ENCODE measurements at places on chromosomes 7 and 10.

- DNase-seq, result no peak
Observed at GRCh38 chr10:113025487-113025886, 75.4 kb downstream of the TCF7L2 start.

DNA sequence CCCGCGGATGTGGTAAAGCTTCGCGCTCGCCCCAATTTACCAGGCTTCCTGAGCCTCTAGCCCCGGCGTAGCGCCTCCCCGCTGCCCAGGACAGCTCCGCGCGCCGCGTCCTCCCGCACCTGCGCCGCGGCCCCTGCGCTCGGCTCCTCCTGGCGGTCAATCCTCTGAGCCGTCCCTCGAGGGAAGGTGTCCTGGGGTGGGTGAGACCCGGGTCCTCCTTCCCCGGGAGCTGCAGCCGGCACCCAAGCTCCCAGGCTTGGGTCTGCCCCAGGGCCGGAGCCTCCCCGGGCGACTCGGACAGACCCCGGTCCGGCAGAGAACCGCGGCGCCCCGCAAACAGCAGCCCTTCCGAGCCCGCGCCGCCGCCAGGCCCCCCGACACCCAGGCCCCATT lies 512 bp downstream of the OSBPL3 start:
- DNase-seq, result peak; percentile 82

GRCh38 chr10:118874171-118874570 lies 119.4 kb upstream of the CACUL1 start:
- DNase-seq, result no peak

DNA sequence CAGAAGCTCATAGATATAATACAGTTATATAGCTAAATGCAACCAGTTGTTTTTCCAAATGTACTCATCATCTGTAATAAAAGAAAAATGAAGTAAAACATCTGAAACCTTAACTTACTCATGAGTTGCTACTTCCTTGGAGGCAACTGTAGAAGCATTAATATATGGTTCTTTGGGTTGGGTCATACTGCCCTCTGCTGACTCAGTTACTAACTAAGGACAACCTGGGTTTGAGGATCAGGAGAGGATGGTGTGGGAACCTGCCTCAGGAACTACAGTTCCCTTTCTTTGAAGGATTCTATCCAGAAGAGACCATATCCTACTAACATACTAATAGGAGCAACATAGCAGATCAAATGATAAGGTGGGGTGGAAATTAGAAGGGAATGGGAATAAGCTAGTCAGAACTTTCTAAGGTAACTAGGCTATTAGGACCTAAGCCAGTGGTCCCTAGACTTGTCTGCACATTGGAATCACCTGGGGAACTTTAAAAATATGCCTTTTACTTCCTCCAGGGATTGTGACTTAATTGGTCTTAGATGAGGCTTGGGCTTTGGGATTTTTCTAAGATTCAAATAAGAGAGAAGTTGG lies 20.7 kb downstream of the COX15 start:
- peak; percentile 59 for DNase-seq

DNA sequence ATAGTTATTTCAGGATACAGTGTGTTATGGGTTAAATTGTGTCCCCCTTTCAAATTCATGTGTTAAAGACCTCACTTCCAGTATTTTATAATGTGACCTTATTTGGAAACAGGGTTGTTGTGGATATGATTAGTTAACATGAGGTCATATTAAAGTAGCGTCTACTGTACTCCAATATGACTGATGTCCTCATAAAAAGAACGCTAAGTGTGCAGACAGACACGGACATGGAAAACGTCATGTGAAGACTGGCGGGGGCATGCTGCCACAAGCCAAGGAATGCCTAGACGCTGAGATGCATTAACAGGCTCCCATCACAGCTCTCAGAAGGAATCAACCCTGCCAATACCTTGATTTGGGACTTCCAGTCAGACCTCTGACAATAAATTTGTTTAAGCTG lies 1.5 kb upstream of the WDR37 start:
- DNase-seq, result no peak

DNA sequence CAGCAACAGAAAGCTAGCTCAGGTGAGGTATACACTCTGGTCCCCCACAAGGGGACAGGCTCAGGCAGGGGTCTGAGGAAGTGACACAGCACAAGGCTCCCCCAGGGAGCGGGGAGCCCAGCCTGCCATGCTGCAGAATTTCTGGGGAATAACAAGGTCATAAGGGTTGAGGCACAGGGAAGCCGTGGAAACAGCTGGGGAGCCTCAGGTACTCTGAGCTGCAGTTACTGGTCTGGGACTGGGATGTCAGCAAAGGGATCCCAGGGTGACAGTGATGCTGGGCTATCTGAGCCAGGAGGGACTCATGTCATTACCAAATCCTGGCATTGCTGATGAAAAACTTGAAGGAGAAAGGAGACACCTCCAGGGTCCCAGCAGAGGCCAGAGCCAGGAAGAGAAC lies 64.4 kb upstream of the NANOS1 start:
- DNase-seq, result no peak

- DNase-seq, result no peak
Observed at GRCh38 chr10:102233997-102234396, 7.3 kb downstream of the PITX3 start.

- DNase-seq, result peak; percentile 89
Observed at GRCh38 chr10:80196270-80196949, 8.9 kb downstream of the ANXA11 start.

GRCh38 chr10:88121361-88121760 lies 257.9 kb downstream of the PTEN start:
- no peak for DNase-seq

DNA sequence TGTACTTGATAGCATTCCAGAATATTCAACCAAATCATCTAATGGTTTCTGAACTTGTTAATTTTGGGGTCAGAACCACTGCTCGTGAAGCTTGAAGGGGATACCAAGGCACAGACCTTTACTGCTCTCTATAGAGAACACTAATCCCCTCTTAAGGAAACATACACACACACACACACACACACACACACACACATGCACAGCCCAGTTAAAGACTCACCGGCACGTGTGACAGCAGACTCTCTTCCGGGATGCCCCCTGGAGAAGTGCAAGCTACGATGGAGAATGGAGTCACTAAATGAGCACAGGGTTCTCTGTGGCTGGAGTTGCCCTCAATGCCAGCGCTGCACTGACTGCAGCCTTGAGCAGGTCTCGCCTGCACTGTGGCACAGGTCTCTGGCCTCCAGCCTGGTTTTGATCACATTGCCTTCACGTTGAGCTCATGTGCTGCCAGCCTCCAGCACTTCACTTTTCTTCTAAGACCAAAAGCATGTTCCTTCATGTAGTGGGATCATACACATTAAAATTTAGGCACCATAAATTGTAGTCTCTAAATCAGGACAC lies 300.8 kb downstream of the POM121L12 start:
- no peak for DNase-seq

- DNase-seq, result no peak
Observed at GRCh38 chr7:199483-200249, 7.3 kb downstream of the FAM20C start.

- DNase-seq, result no peak
Observed at GRCh38 chr10:5106553-5106952, 12.3 kb downstream of the AKR1C3 start.

- no peak for DNase-seq
Observed at GRCh38 chr10:38054361-38054797, 39.8 kb upstream of the ZNF37A start.

GRCh38 chr7:100865938-100866728 lies 1.1 kb upstream of the TRIP6 start:
- peak; percentile 40 for DNase-seq

DNA sequence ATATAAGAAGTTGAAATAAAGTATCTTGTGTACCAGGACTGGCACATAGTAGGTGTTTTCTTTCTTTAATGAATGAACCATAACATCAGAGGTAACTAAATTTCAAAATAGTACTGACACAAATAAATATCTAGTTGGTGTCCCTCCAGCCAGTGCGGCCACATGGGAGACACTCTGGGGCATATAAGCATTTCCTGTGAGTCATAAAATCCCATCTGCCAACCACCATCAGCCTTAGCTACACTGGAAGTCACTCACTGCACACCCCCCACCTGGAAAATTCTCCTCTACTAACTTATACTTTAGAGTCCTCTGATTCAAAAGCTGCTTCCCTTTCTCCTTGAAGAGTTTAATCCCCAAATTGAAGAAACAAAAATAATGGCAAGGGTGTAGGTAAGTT lies 32.5 kb downstream of the DYDC1 start:
- DNase-seq, result no peak

GRCh38 chr10:5502571-5503476 lies 3.5 kb upstream of the CALML5 start:
- DNase-seq, result no peak

Data from activated CD4-positive, alpha-beta T cell treated with anti-CD3 and anti-CD28 coated beads, Interleukin-2, amount 50 U/mL, for 16 hours (primary cell).